ENCODE measurements at places on chromosomes 2 and 18.

- DNase-seq: no peak
These were observed at the start of gene CASP10 for GRCh38 chr2:201182650-201183364. Gene CASP10 (plus strand): TSS chr2:201183141. CDS start chr2:201185778, 2,637 bp downstream.

DNA sequence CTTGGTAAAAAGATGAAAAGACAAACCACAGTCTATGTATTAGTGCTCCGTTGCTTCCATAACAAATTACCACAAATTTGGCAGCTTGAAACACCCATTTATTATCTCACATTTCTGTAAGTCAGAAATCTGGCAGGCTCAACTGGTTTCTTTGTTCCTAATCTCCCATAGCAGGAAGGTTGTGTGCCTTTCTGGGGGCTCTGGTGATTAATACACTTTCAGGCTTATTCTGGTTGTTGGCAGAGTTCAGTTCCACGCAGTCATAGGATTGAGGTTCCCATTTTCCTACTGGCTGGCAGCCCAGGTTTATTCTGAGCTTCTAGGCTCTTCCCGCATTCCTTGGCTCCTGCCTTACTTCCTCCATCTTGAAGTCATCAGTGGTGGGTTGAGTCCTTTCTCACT, 189.3 kb downstream of the ANAPC1 start:
- DNase-seq: peak; percentile 83

DNA sequence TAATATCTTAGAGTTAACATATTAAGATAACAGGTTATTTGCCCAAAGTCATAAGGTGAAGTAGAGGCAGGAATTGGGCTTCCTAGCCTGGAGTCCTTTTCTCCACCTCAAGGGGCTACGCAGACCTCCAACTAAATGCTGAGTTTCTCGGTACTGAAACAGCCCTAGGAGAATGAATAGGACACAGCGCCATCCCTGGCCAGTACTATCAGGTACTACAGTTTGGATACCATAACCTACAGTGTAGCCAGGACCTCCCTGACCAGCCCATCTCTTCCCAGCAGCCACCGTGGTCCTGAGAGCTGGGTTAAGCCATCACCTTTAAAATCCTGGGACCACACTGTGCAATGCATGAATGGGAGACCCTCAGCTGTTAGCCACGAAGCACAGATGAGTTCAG, 15.7 kb downstream of the CASP8 start:
- DNase-seq: no peak

GRCh38 chr2:200454927-200455801, 54.7 kb downstream of the KCTD18 start:
- DNase-seq: no peak

GRCh38 chr2:197215748-197216360, 94.7 kb downstream of the ANKRD44 start:
- no peak for DNase-seq

GRCh38 chr2:143150287-143150686, 21.1 kb downstream of the ARHGAP15 start:
- no peak for DNase-seq

GRCh38 chr2:64319896-64320295, 134.1 kb upstream of the LGALSL start:
- no peak for DNase-seq

GRCh38 chr2:88808083-88808482, 116.6 kb downstream of the RPIA start:
- no peak for DNase-seq

DNA sequence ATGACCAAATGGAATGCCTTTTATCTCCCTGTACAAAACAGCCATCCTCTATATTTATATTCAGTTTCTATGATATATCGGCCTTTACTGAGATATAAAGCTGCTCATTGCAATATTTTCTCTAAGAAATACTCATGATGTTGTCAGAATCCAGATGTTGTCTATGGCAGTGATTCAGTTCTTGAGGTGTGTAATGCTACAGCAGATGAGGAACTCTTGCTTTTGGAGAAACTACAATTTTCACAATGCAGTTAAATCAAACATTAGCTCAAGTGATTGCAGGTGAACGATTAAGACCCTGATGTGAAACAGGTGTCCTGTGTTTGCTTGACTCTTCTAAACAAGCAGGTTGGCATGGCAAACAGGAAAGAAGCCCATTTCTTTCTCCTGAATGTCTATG, 256.2 kb upstream of the CDH20 start:
- DNase-seq: no peak

- DNase-seq: no peak
These were observed 79.8 kb downstream of the MGAT5 start for GRCh38 chr2:134333646-134334189.

GRCh38 chr2:39571111-39571731, 94.5 kb upstream of the TMEM178A start:
- no peak for DNase-seq

- DNase-seq: no peak
These were observed 211.5 kb downstream of the TMEM247 start for GRCh38 chr2:46690825-46691224.

- no peak for DNase-seq
These were observed 4.0 kb downstream of the PDE1A start for GRCh38 chr2:182422864-182423263.

DNA sequence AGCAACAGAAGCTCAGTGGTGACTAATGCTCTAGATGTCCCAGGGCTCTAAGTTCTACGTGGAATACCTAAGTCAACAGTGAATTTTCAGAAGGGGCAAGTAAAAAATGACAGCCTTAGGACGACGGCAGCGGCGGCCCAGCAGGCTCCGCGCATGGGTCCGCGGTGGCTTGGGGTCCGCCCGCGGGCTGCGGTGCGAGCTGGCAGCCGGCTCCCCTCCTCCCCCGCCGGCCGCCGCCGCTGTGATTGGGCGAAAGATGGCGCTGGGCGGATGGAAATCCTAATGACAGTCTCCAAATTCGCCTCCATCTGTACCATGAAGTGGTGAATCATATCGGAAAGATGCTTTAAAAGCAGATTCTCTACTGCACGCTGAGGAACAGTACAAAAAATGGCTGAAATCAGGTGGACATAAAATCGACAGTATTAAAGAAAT, 74.7 kb downstream of the HNRNPLL start:
- peak; percentile 72 for DNase-seq

DNA sequence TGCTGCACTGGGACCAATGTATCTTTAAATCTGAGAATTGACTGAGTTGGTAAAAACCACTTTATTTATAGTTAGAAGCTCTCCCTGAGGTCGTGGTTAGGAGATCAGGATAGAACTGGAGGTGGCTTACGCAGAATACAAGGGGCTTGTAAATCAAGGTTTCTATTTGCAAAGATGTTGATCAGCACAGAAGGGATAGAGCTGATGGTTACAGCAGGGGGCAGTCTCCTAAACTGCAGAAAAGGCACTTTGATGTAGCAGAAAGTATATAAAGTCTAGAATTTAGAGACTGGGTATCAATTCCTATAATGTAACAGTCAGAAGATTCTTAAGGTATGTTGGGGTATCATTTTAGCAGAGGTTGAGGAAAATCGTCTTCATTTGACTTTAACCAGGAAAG, 25.2 kb upstream of the ACVR1 start:
- no peak for DNase-seq

DNA sequence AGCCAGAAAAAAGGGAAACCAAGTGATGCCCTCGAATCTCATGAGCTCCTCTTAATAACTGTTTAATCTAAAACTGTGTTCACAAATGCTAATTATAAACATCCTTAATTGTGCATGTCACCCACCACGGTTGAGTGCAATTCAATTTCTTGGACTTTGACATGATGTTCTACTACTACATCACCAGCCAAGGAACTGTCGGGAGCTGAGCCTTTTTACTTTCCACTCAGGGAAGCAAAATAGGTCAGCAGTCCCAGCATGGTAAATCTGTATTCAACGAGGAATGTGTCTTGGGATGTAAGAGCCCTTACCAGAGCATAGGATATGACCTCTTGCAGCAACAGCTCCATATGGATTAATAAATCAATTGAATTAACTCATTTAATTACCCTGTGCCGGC, 20.8 kb upstream of the REG3G start:
- DNase-seq: no peak

- no peak for DNase-seq
These were observed 25.4 kb downstream of the ALPK2 start for GRCh38 chr18:58603375-58604067.

- DNase-seq: peak; percentile 5
These were observed 118.7 kb downstream of the ZFP36L2 start for GRCh38 chr2:43107679-43108078.

DNA sequence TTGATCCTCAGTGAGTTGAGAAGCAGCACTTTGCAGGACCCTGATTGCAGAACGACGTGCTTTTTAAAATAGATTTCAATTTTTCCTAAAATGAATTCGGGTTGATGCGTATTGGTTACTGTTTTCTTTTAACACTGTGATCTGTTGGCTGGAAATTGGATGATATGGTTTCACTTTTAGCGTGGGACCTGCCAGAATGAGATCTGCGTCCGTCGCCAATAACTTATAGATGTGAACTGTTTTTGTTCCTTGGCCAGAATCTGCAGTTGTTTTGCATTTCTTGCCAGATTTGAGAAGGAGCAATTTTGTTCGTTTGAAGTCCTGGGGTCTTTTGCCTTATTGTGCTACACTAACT, 703 bp downstream of the UGGT1 start:
- DNase-seq: no peak

GRCh38 chr2:184174493-184175104, 423.7 kb upstream of the ZNF804A start:
- DNase-seq: no peak

DNA sequence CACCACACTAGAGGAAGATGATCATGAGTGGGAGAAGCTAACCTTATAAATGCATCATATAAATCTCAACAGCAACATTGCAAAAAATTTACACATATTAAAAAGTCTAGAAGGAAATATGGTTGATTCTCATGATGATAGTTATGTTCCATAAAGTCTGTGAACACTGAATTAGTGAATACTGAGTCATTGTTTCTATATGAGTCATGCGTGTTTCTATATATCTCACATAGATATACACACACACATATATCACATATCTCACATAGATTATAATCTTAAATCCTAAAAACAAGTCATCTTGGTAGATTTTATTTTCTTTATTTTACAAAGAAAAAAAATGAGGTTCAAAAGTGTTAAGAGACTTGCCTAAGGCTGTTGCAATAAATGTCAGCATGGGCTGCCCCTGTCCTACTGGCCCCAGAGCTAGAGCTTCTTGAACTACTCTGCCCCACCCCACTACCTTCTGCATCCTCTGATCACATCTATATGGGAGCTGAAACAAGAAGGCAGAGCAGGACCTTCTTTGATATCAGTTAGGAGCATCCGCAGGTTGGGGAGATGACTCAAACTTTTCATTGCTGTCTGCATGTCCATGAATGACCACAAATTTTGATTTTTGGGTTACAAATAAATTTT, 81.8 kb upstream of the ADAM23 start:
- no peak for DNase-seq

DNA sequence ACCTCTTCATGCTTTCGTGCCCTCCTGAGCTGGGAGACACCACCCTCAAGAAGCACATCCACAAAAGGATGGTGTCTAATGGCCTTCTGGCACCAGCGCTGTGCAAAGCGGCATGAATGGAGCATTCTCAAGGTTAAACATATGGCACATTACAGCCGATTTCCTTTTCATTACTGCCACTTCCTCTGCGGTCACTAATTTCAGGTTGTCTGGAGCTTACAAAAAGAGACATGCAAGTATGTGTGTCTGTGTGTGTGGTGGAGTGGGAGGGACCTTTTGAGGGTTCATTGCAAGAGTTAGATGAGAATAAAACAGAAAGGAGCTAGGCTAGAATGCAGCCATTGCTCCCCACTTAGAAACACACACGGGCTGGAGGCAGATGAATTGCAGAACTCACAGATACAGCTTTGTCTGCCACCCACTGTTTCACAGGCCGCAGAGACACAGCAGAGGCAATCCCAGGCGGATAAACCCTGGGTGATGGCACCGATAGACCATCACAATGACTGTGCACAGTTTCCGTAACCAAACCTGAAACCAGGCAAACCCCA, 76.0 kb downstream of the TGIF1 start:
- DNase-seq: no peak

GRCh38 chr2:36376992-36377738, 21.6 kb downstream of the CRIM1 start:
- no peak for DNase-seq

GRCh38 chr2:11160731-11161455, 5.6 kb downstream of the SLC66A3 start:
- no peak for DNase-seq

DNA sequence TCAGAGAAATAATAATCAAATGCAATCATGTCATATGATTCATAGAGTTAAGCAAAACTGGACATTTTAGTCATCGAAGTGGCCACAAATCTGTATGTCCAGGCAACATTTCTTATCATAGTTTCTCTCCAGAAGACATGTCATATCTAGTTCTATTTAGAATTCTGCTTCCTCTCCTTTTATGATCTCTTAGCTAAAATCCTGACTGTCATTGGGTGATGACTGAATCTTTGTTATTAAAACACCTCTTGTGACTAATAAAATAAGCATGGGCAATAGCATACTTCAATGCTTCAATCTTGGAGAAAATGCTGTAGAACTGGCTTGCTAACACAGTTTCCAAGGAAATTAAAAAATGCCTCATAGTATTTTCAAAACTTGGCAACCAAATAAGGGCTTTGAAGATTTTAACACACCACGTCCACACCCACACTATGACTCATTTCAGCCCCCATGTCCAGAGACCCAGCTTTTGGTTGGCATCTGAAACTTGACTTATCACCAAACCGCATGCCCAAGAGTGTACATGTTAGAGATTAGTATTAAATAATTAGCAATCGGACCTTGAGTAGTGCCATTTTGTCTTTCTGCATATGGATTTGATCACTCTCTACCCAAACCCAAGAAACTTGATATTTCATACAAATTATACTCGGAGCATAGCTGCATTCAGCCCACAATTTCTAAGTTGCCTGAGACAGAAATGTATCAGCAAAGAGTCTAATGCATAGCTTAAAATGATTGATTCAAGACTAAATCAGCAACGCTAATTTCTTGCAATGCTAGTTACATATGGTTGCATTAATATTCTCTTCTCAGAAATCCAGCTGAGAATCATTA, 106.5 kb upstream of the ETAA1 start:
- no peak for DNase-seq
